Activated CD4-positive, alpha-beta memory T cell treated with anti-CD3 and anti-CD28 coated beads, Interleukin-2, amount 10 ng/mL, durations not matched to agents 7 days and 5 days (primary cell): ENCODE measurements at places on chromosomes 4 and X.

DNA sequence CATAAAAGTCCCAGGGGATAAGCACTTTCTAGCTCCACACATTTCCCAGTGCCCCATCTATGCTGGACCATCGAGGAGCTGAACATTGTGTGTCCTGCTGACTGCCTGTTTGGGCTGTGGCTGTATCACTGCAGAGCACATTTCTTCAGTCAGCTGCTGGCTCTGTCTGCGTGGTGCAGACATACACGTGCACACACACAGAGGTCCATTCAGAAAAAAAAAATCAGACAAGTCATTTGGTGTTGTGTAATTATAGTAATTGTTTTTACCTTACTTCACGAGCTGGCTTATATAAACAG, 1.1 kb upstream of the PDLIM3 start:
- H3K4me3 ChIP-seq, result no peak overlapping the region
- no peak for DNase-seq
- H3K36me3 ChIP-seq, result no peaks in the 10 kb centered on the region
- H3K27ac ChIP-seq, result no peak overlapping the region

- no peak for DNase-seq
- no peaks in the 10 kb centered on the region for H3K27me3 ChIP-seq
- H3K27ac ChIP-seq, result no peak overlapping the region
- H3K4me3 ChIP-seq, result no peak overlapping the region
Measured at GRCh38 chrX:2474280-2474962, 26.4 kb downstream of the DHRSX start.

GRCh38 chr4:170083541-170083940, 6.2 kb downstream of the AADAT start:
- no peaks in the 10 kb centered on the region for H3K36me3 ChIP-seq
- no peak overlapping the region for H3K4me3 ChIP-seq
- no peak overlapping the region for H3K27ac ChIP-seq
- H3K4me1 ChIP-seq, result no peaks in the 10 kb centered on the region

GRCh38 chr4:176782794-176783193, 9.9 kb downstream of the VEGFC start:
- no peak overlapping the region for H3K27ac ChIP-seq
- H3K4me1 ChIP-seq, result no peaks in the 10 kb centered on the region
- no peak overlapping the region for H3K4me3 ChIP-seq
- DNase-seq, result no peak
- H3K36me3 ChIP-seq, result no peaks in the 10 kb centered on the region

DNA sequence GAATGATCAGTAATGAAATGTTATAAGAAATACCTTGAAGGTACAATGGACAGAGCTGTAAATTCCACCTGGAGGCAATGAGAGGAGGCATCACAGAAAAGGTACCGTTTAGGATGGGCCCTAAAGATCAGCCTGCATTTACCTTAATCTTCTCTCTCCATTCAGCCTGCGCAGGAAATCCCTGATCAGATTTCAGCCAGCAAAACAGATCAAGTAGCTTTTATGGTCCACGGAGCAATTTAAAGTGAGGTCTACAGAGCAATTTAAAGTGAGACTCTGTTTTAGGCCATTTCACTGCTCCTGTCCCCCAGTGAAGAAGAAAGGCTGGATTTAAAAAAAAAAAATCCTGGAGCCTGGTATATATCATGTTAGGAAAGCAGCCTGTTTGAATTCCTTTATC, 195.1 kb upstream of the VCX start:
- no peaks in the 10 kb centered on the region for H3K27me3 ChIP-seq
- H3K4me1 ChIP-seq, result no peaks in the 10 kb centered on the region
- H3K36me3 ChIP-seq, result no peaks in the 10 kb centered on the region
- H3K27ac ChIP-seq, result no peak overlapping the region
- H3K4me3 ChIP-seq, result no peak overlapping the region
- no peak for DNase-seq
